ENCODE measurements at places on chromosomes 5 and 9.

DNA sequence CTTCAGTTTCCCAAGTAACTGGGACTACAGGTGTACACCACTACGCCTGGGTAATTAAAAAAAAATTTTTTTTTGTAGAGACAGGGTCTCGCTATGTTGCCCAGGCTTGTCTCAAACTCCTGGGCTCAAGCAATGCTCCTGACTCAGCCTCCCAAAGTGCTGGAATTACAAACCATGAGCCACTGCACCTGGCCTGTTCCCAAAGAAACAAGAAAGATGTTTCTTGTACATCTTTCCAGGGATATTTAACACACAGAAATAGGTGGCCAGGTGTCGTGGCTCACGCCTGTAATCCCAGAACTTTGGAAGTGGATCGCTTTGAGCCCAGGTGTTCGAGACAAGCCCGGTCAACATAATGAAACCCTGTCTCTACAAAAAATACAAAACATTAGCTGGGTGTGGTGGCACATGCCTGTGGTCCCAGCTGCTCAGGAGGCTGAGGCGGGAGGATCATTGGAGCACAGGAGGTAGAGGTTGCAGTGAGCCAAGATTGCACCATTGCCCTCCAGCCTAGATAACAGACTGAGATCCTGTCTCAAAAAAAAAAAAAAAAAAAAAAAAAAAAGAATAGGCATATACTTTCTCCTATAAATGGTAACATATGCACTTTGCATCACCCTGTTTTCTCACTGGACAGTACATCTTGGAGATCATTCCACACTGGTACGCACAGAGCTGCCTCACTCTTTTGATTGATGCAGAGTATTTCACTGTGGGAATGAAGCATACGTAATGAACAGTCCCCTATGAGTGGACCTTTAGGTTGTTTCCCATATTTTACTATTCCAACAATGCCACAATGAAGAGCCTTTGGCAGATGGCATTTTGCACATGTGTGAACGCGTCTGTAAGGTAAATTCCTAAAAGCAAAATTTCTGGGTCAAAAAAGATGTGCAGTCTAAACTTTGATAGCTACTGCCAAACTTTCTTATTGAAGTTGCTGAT lies 2.0 kb upstream of the GRHPR start:
- no peak for DNase-seq

GRCh38 chr5:127923804-127924570 lies 159.6 kb upstream of the SLC12A2 start:
- no peak for DNase-seq

DNA sequence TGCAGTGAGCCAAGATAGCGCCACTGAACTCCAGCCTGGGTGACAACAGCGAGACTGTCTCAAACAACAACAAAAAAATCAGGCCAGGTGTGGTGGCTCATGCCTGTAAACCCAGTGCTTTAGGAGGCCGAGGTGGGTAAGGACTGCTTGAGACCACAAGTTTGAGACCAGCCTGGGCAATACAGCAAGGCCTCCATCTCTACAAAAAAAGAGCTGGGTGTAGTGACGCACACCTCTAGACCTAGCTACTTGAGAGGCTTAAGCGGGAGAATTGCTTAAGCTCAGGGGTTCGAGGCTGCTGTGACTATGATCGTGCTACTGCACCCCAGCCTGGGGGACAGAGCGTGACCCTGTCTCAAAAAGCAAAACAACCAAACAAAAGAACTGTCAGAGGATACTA lies 39.9 kb upstream of the MTMR12 start:
- DNase-seq, result no peak

- DNase-seq, result no peak
Observed at GRCh38 chr5:127012916-127013315, 17.4 kb downstream of the MARCHF3 start.

GRCh38 chr5:157598350-157598936 lies 22.9 kb upstream of the ADAM19 start:
- DNase-seq, result no peak

- DNase-seq, result no peak
Observed at GRCh38 chr9:127154390-127155191, 32.2 kb upstream of the ANGPTL2 start.

- no peak for DNase-seq
Observed at GRCh38 chr9:30103647-30104394, 2280.6 kb upstream of the ACO1 start.
